EL (cell line): ENCODE measurements at places on chromosomes 2 and 18.

DNA sequence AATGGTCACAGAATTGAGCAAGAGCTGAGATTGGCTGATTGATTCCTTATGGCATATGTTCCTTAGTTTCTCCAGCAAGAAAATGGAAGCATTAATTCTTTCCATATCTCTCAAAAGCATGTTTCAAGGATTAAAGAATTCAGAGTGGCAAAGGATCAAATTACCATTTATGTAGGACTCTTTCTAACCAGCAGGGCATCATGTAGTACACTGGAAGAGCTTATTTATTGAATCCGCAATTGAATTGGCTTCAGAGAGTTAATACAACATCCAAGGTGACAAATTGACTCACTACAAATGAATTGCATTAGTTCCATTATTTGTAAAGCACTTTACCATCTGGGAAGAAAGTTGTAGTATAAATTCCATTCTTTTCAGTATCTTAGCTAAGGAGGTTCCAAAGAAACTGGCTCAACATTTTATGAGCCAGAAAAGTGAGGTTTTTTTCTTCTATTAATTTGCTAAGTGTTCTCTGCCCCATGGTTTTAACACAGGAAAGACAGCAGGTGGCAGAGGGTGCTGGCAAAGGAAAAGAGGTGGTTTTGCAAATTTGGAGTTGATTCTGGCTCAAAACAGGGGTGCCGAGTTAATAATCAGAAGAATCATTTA lies 409.9 kb downstream of the MTX2 start:
- DNase-seq = no peak

DNA sequence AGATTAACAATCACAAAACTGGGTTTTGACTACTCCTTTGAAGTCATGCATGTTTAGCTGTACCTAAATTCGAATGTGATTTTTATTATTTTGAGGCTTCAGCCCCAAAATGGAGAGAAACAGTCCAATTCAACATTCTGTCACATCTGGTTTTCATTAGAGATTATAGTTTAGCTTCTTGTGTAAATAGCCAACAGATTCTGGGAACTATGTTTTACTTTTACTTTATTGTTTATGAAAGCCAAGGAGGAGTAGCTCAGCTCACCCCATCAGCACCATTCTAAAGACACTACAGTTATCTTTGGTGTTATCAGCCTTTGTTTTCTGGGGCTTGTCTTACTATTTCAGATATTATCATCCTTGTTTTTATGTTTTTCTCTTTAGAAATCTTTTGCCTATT lies 465.0 kb upstream of the CWC22 start:
- peak; percentile 29 for DNase-seq

GRCh38 chr18:48551100-48551499 lies 12.3 kb downstream of the CTIF start:
- no peak for DNase-seq

- no peak for DNase-seq
Observed at GRCh38 chr2:4340536-4340935, 637.2 kb downstream of the DCDC2C start.

GRCh38 chr2:108240966-108241365 lies 1.2 kb downstream of the SULT1C3 start:
- DNase-seq = no peak

DNA sequence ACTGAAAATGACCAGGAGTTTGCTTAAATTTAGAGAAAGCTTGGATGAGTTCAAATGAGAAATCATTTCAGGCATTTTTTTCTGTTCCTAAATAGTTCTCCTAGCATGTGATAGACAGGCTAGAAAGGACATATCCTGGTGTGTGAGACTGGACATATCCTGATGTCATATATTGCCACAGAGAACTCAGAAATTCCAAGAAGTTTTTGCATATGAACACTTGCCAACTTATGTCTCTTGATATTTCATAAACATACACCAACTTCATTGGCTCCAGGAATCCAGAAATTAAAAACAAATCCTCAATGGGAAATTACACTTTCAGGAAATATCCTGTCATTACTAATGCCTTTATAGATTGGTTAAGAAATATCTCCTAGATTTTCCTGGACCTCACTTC lies 2.9 kb upstream of the SERPINB4 start:
- peak; percentile 50 for DNase-seq

- no peak for DNase-seq
Observed at GRCh38 chr18:48310999-48311398, 98.2 kb downstream of the ZBTB7C start.

DNA sequence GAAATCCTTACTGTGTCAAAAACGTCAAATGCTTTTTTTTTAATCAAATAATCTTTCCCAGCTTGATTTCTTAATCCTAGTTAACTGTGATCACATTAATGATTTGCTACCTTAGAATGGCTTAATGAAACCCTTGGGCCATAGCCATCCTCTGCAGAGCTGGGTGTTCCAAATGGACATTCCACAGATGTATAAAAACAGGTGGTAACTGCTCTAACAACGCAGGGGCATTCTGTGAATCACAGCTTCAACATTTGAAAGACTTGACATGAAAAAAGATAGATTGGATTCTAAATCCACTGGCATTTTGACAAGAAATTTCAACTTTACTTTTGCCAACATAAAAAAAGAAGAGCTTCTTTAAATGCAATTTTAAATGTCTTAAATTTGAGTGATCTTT lies 69.8 kb upstream of the RASGRP3 start:
- no peak for DNase-seq

DNA sequence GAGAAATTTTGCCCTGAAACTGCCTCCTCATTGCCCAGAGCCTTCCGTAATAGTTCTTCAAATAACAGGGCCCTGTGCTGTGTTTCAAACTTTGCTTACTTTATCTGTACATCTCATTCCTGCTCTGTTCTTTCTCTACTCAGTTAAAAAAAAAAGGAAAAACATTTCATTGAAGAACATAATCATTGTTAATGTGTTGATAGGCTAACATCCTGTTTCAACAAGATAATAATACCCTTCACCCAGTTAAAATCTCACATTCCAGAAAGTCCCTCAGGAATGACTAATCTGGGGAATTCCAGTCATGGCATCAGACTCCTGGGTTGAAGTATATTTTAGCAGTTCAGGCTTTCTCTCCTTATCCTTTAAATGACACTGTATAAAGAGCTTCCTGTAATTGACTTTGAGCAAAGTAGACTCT lies 45.6 kb upstream of the ITGAV start:
- peak; percentile 93 for DNase-seq

DNA sequence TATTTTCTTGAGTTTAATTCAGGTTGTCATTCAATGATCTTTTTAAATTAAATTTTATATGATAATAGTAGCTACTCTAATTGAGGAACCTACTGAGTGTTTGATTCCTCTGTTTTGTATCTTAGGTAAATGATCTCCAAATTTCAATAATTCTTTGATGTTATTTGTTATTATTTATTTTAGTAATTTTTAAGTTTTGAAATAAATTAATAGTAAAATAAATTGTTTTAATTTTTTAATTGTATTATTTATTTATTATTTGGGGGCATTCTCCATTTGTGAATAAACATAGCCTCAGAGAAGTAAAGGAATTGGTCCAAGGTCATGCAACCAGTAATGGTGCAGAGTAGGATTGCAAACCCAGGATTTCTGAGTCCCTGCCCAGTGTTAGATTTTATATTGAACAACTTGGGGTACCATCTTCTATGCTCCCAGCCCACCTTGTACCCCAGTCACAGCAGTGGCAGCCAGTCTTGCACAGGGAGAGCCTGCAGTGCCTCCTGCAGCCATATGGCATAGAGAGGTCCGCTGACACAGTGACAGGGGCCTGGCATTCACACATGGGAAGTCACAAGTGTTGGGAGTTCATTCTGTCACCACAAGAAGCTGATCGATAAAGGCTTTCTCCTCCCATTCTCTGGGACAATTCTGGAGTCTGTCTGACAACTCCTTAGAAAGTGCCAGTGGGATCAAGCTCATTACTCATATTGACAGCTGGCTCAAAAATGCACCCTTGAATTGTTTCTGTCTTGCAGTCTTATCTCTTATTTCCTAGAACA lies 110.0 kb upstream of the ETAA1 start:
- no peak for DNase-seq

DNA sequence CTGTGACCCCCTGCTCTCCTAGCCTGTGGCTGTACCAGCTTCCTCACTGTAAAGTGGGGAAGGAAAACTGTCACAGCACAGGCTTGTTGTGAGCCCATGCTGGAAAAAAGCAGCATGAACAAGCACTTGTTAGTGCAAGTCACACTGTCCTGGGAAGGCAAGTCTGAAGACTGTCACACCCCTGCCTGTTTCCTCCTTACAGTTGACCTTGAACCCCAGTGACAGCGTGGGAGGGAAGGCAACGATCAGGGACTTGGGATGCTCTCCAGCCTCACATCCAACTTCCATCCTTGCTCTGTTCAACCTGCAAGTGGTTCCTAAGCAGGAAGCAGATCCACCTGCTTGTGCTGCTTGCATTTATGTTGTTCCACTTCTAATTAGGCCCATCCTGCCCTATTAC lies 311.3 kb upstream of the KLHL29 start:
- no peak for DNase-seq

DNA sequence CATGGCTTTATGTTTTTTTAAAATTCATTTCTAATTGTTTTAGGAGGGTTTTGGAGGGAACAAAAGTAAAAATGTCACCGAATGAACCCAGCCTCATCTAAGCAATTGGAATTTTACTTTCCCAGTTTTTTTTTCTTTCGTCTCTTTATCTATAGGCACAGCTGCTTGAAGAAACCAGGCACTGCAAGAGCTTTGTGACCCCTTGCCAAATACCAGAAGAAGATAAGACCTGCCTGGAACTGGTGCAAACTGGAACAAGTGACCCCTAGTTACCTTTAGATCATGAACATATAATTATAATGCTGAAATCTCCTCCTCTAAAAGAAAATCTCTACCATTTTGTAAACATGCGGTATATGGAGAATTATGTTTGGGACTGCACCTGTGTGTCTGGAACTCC lies 100.9 kb downstream of the TSN start:
- DNase-seq = no peak

GRCh38 chr2:207048416-207048815 lies 109.1 kb downstream of the CPO start:
- peak; percentile 39 for DNase-seq

DNA sequence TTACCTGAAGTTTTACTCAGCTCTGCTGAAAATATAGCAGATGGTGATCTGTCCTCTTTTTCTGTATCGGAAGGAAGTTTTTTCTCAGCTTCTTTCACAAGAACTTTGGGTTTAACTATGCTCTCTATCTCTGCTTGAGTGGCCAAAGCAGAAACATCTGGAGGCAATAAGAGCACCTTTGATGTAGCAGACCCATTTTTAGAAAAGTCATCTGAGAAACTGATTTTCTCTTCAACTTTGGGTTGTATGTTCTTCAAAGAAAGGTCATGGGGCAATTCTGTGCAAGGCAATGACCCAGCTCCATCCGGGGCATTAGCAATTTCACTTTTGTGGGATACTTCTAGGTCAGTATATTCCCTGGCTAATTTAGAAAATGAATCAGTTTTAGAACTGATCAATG lies 25.2 kb downstream of the RTN4 start:
- DNase-seq = no peak

DNA sequence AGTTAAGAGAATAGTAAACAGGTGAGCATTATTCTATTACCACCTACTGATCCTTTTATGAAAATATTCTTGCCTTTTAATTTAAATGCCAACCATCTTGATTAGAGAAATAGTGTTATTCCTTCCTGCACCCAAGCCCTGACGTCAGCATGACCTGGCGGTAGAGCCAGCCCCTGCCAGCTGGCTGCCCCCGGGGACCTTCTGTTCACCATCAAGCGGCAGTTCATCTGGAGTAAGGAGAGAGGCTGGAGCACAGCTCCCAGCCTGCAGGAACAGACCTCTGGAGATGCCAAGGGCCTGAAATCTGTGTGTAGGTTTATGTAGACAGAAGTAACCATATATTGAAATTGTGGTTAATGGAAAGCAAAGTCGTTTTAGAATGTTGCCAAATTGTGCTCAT lies 171.8 kb downstream of the GBX2 start:
- no peak for DNase-seq

DNA sequence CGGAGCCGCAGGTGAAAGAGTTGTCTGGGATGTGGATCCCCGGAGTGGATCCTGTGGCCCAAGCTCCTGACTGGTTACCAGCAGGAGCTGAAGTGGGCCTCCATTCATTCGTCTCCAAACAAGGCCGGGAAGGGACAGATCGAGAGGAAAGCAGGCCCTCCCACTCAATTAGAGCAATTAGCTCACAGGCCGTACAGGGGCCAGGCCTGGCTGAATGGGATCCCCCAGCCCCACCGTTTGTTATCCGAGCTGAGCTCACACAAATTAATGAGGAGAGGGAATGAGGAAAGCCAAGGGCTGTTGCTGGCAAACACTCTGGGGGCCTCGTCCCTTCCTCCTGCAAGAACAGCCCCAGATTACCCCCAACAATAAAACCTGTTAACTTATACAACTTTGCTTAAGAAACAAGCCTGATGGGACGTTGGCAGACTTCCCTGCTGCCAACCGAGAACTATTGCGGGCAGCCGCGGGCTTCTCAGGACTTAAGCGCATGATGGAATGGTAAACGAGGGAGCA lies 338.0 kb downstream of the BCL11A start:
- no peak for DNase-seq

DNA sequence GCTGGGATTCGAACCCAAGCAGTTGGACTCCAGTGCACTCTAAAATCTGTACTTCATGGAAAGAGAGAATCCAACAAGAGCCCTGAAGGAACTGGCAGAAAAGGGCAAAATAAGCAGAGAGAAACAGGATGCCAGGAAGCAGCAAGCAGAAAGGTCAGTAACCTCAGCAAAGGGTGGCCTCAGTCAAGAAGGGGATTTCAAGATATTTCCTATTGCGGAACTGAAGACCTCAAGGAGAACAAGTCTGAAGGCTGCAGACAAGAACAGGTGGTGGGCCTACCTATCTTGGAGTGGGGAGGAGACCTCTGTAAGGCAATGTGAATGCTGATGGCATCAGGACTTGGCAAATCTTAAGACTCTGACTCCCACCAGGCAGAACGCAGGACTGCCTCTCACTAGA lies 20.1 kb upstream of the MREG start:
- no peak for DNase-seq

- DNase-seq = no peak
Observed at GRCh38 chr2:123453772-123454171, 571.3 kb upstream of the CNTNAP5 start.

DNA sequence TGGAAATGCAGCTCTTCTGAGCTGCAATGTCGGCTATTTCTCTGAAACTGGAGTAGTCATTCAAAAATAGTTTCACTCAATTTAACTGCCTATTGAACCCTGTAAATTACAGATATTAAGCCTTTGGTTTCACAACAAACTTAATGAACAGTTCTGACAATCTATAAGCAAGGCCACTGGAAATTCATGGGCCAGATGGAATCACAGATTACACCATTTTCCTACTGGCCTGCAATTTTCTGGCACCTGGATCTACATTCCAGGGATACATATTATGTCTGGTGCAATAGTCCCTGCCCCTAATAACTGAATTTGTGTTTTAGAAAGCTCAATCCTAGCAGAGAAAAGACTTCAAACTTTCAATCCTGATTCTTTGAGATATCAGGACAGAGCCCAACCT lies 551.7 kb downstream of the RNF144A start:
- no peak for DNase-seq

- peak; percentile 8 for DNase-seq
Observed at GRCh38 chr2:35783723-35784122, 571.9 kb upstream of the CRIM1 start.

DNA sequence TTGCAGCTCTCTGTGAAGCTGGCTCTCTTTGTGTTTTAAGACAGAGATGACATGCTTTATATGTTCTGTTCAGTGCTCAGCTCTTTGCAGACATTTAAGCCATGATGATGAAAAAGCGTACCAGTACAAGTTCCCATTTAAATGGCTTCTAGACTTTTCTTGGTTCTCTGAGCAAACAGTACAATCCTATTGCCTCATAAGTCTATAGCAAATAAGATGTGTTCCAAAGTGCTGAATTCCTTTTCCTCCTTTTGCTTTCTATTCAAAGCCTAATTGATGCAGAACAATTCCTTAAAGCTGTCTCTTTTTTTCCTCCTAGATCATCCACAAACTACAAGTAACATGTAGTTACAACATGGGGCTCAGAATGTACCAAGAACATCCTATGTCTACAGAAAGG lies 168.8 kb upstream of the SPATS2L start:
- DNase-seq = no peak
